ENCODE measurements at places on chromosomes 11 and 22. TPM values are rescaled to one million over a fixed set of nuclear protein-coding genes. Genes with fewer than 3 reads are reported as not detected.

GRCh38 chr11:95365348-95365747 lies 134.3 kb upstream of the SESN3 start:
- no peak for DNase-seq

- no peak for DNase-seq
These were observed 4.4 kb upstream of the CTSD start for GRCh38 chr11:1768141-1768469.

- no peak for DNase-seq
These were observed 96.5 kb upstream of the FGF3 start for GRCh38 chr11:69915501-69916250.

GRCh38 chr22:42610186-42610585 lies 4.5 kb downstream of the POLDIP3 start:
- DNase-seq = no peak

DNA sequence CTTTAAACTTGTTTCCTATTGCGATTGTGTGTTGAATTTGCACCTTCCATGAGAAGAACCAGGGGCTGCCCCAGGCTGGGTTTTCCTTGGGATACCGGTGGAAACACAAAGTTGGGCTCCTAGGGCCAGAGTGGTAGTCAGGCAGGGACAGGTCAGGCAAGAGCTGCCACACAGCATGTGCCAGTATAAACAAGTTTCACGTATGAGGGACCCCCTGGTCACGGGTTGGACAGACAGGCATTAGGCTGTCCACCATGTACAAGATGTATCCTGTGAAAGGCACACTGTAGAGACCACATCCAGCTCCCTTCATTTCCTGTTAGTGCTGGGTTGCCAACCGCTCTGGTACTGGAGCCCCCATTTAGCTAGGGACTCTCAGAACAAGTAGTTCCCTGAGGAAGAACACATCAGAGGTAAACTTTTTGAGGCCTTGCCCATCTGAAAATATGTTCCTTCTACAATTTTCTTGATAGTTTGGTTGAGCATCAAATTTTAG lies 8.8 kb downstream of the UPB1 start:
- DNase-seq = no peak

DNA sequence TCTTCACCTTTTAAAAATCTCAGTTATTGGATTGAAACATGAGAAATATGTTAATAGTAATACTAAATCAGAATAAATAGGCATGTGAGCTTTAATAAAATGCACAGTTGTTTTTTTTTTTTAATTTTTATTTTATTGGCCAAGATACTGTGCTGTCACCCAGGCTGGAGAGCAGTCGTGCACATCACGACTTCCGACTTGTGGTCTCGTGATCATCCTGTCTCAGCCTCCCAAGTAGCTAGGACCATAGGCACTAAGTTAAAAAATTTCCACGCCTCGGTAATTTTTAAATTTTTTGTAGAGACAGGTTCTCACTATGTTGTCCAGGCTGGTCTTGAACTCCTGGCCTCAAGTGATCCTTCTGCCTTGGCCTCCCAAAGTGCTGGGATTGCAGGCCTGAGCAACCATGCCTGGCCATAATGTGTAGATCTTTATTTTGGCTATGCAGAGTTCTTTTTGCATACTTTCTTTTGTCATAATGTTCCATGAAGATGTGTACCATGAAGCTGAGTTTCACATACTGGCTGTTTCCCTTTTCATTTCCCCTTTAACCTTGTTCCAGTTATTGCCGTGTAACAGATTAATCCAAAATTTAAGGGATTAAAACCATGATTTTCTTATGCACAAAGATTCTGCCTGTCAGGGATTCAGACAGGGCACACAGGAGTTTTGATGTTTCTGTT lies 16.0 kb downstream of the CAPRIN1 start:
- no peak for DNase-seq

DNA sequence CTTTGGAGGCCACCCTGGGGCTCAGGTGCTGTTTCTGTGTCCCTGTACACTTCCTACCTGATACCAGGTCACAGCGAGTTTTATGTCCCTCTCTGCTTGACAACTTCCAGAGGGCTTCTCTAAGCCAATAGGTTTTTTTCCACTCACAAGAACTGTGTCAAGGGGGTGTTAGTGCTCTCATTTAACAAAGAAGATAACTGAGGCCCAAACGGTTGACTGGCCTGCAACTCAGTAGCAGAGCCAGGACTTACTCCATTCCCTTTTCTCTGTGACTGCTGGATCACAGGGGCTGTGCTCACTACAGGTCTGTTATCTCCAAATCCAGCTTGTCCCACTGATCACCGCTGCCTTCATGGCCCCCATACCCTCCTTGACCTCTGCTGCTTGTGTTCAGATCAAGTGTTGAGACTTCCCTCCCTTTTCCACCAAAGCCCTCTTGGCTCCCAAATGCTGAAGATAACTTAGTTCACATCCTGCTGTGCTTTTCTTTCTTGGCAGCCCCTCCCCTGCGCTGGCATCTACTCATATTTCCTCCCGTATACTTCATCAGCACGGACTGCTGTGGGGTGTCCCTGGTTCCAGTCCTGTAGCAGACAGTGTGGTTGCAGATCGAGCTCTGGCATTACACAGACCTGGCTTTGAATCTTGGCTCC lies 41.3 kb downstream of the POU2F3 start:
- no peak for DNase-seq

Gene OR52I1
- not detected for total RNA-seq

Gene GPR137
- total RNA-seq = 9.7 TPM

Gene E2F8
- total RNA-seq = 0.62 TPM

Gene PDGFD
- 13.1 TPM for total RNA-seq

All from occipital lobe (tissue), 3 donors.